ENCODE measurements at places on chromosomes 16 and 17.

DNA sequence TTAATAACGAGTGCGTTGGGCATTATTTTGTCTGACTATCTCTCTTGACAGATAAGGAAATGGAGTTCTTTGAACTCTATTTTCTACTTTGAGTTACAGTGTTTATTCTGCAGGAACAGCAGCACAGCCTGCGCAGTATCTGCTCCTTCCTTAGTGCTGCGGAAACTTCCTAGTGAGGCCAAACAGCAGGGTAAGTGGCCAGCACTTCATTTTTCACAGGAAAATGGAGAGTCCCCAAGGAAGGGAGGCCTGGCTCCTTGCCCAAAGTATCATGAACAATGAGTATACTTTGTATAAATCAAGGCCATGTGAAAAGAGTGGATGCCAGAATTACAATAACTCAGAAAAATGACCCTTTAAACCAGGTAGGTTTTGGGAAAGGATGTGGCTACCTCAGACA is 140.6 kb downstream of the VPS53 start:
- no peak for DNase-seq

GRCh38 chr17:64418506-64419339 is 28.1 kb upstream of the PECAM1 start:
- DNase-seq: no peak

GRCh38 chr16:82767808-82768207 is 141.0 kb downstream of the CDH13 start:
- DNase-seq: no peak

DNA sequence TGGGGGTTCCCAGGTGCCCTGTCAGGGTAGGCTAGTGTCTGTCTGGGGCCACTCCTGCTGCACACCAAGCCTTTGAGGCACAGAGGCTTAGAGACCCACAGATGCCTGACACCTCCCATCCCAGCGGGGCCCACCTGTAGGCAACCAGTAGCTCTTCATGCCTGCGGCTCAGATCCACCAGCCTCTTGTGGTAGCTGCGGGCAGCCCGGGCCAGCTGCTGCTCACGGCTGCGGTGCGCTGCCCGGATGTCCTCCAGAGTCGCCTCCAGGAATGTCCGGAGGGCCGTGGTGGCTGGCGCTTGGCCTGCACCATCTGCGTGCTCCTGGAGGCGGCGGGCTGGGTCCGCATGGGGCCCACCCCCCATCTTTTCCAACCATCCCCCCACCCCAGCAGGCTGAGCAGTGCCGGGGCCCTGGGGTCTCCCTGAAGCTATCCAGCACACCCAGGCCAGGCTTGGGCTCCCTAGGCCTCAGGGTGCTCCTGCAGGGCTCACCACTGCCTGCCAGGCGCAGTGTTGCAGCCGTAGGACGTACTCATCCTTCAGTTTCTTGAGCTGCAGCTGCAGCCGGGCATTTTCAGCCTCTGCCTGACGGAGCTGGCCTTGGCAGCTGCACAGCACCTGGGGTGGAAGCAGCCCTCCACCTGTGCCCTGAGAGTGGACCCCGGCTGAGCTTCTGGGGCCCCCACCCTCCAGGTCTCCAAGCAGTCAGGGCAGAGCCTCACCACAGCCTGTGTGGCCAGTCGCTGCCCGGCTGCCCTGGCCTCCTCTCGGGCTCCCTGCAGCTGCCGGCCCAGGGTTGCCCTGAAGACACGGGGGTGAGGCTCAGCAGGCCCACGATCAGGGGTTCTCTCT is 1.8 kb downstream of the CCDC78 start:
- DNase-seq: no peak

- DNase-seq: no peak
Measured at GRCh38 chr17:78981010-78981888, 1.5 kb upstream of the LGALS3BP start.

- no peak for DNase-seq
Measured at GRCh38 chr17:5883775-5884665, 186.2 kb upstream of the WSCD1 start.

DNA sequence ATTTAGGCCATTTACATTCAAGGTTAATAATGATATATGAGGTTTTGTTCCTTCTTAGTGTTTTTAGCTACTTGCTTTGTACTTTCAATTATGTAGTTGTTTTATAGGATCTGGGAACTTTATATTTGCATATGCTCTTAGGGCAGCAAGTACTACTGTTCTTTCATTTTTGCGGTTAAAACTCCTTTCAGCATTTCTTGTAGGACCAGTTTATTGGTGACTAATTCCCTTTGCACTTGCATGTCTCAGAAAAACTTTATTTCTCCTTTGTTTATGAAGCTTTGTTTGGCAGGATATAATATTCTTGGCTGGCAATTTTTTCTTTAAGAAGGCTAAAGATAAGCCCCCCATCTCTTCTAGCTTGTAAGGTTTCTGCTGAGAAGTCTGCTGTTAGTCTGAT is 131.3 kb upstream of the CDH8 start:
- DNase-seq: no peak

DNA sequence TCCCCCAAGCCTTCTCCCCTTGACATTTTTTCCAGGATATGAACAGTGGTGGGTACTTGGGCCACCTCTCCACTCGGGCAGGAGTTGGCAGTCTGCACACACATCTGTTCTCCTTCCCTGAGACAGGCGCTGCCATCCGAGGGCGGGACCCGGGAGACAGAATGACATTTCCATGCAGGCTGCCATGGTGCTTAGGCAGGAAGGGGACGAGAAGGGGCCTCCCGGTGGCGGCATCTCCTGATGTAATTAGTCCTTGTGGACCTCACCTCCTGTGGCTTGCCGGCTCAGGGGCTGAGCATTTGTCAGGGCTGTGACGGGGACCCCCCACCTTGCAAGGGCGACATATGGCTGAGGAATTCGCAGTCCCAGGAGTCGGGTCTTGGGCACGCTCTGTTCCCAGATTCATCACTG is 197.2 kb downstream of the FOXL1 start:
- no peak for DNase-seq

GRCh38 chr17:79829457-79829856 is 9.8 kb downstream of the CBX4 start:
- no peak for DNase-seq

DNA sequence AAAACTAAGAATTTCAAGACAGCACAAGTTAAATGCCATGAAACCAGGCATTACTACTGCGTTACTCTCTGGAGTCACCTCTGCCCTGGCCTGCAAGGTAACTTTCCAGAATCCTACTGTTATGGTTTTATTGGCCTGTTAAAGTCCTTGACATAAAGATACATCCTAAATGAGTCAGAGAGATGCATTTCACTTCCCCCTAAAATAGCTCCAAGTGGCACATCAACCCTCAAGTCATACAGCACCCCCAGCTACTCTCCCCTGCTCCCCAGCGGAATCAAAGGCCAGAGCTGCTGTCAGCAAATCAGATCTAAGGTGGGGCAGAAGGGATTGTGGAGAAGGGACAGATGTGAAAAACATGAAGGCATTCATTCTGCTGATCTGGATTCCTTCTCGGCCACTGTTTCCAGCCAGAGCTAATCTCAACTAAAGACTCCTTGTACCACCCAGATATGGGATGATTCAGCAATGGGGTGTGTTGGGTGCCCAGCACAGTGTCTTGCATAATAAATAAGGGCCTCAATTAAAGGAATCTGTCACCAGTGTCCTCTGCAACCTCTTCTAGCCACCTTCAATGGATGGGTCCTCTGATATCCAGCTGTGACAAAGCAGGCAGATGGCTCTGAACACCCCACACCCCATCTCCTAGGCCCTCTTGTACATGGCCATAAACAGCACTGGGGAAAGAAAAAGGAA is 8.5 kb upstream of the CCL1 start:
- no peak for DNase-seq

GRCh38 chr16:55754056-55754455 is 78.8 kb downstream of the CES1 start:
- DNase-seq: no peak
